ENCODE measurements at places on chromosomes 6 and 20.

DNA sequence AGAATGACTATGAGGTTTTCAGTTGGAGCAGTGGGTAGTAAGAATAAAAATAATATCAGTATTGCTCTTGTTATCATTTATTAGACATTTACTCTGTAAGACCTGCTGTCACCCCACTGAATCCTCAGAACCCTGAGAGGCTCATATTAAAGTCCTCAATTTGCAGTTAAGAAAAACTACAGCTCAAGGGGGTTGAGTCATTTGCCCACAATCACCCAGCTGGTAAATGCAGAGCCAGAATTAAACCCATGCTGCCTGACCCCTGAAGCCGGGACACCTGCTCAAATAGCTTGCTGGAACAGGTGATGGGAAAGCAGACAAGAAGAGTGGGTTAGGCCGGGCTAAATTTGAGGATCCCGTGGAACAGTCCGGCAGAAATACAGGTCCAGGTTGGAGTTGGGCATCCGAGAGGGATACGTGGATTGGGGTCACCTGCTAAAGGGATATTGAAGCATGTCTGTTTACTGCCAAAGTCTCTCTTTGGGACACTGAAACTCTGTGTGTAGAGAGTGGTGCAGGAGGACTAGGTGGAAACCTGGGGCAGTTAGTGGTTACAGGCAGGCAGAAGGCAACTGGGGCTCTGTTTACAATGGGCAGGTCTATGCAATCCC is 344.1 kb downstream of the CDC5L start:
- no peak for DNase-seq

DNA sequence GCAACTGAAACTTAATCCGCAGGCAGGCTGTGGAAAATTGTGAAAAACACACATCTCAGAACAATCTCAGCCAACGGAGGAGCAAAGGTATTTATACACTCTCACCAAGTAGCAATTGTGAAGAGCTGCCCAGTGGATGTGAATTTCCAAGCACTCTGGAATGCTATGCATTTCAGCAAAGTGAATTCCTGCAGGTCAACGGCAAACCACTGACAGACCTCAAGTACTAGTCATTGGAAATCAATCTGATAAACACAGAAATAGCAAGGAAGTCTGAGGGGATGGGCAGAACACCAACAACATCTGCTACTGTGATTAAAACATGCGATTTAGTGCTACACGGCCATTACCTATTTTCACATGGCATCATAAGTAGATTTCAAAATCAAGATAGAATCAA is 429.1 kb downstream of the HTR1B start:
- DNase-seq: peak; percentile 42

DNA sequence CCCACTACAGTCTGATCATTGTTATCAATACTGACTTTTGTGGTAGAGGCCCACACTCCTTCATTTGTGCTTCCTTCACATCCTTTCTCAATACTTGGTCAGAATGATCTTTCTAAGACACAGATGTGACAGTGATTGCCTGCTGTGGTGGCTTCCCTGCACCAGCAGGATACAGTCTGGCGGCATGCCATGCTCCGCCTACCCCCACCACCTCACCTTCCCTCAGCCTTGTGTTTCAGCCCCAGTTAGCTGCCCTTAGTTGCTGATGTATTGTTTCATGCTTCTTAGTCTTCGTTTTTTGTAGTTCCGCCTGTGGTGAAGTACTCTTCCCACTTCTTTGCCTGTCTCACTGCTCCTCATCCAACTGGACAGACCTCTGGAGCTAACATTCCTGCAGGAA is 10.9 kb downstream of the LRRC1 start:
- DNase-seq: no peak

DNA sequence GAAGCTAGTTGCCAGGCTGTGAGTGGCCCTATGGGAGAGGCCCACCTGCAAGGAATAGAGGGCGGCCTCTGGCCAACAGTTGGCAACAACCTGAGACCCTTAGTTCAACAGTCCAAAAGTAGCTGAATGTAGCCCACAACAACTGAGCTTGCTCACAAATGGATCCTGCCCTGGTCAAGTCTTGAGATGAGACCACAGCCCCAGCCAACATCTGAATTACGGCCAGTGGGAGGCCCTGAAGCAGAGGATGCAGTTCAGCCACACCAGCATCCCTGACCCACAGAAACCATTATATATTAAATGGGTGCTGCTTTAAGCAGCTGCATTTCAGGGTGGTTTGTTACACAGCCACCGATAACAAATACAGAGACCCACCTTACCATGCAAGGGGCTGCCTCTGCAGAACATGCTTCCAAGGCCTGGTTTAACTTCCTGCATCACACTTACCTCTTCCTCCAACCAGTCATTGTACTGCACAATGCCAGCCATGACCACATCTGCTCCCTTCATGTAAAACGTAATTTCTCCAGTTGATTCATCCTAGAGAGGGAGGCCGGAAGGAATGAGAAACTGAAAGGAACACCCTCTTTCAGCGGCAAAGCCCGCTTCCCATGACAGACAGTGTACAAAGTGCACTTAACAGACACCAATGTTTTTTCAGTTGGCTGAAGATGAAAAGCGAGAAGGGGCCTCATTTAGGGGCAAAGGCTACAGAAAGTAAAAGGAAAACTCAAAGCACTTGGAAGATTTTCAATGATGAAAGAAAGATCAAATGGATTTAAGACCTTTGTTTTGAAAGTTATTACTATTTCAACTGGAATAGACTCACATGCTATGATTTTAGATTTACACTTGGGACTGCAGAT is 86.2 kb upstream of the NFATC2 start:
- DNase-seq: peak; percentile 59

- peak; percentile 22 for DNase-seq
Observed at GRCh38 chr6:48766349-48766748, 655.4 kb upstream of the PTCHD4 start.

DNA sequence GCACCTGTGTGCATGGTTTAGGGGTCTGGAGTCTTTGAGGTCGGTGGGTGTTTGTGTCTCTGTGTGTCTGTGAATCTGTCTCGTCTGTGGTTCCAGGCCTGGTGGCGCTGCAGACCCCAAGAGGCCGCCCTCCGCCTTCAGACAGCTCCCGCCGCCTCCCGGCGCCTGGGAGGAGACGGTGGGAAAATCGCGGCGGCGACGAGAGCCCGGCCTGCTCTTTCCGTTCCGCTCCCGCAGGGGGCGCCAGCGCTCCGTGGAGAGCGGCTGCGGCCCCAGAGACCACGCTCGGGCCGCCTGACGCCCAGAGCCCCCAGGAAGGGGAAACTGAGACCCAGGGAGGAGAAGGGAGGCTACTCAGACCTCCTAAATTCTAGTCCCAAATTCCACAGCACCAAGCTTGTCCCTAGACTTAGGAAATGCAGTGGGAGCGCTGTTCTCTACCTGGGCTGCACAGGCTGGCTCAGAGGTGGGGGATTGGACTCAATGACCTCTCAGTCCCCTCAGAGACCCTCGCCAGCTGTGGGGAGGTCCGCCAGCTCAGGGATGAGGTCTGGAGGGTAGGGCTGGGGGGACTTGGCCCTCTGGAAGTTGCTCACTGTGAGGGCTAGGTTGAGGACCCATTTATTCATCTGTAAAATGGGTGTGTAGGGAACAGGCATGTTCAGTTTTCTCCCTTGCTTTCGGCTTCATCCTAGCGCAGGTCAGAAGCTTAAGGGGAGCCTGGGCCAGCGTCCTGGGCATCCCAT is 36.9 kb upstream of the BLCAP start:
- peak; percentile 76 for DNase-seq

DNA sequence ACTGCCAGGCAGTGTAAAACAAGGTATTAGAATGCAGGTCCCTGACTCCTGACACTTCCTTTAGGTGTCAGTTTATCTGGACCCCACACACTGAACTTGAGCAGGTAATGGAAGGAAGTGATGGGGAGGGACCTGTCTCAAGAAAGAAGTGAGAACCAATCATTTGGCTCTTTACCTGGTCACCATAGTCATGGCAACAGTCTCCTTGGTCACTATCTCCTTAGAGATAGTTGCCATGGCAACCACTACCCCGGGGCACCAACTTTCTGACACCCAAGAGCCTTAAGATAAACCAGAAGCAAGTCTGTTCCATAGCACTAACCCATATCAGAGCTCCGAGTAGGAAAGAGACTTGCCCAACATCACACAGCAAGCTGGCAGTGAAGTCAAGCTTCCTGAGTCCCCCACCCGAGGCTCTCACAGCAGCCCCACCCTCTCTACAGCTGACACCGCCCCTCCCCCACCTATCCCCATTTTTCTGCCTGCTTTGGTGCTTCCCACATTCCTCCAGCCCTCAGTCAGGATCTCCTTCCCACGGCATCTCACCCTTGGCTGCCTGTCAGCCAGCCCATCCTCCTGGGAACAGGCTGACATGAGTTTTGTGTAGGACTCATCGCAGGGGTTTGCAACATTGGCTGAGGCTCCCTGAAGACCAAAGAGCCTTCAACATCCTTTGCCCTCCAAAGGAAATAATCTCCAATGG is 16.3 kb upstream of the HM13 start:
- peak; percentile 80 for DNase-seq

All from AG08395 (cell line).